ENCODE measurements at places on chromosomes 16 and 17. TPM values are rescaled to one million over a fixed set of nuclear protein-coding genes. Genes with fewer than 3 reads are reported as not detected.

GRCh38 chr17:81713556-81714411 lies 1.7 kb downstream of the SLC25A10 start:
- H3K36me3 ChIP-seq, result peaks cover 5% of the 10 kb centered on the region
- H3K27me3 ChIP-seq, result no peaks in the 10 kb centered on the region
- peak overlapping the region; percentile 92 for H3K4me3 ChIP-seq
- DNase-seq, result no peak
- peaks cover 24% of the 10 kb centered on the region for H3K4me1 ChIP-seq

DNA sequence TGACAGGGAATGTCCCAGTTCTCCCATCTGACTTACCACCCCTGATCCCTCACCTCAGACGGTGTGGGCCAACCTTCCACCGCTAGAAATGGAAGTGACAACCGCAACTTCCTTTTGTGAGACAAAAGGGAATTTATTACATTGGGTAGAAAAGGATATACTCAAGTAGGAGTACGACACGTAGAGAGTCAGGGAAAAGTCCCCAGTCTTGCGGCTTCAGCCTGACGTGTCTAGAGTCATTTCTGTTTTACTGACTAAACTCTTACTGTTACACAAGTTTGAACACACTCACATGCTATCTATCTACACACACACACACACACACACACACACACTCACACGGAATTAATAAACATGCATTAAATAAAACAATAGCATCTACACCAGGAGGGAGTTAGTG lies 178.9 kb downstream of the COPRS start:
- H3K4me1 ChIP-seq, result peaks cover 10% of the 10 kb centered on the region
- no peaks in the 10 kb centered on the region for H3K36me3 ChIP-seq
- H3K27me3 ChIP-seq, result peaks cover 32% of the 10 kb centered on the region
- peak overlapping the region; percentile 43 for H3K27ac ChIP-seq
- peak; percentile 76 for DNase-seq

- peaks cover 1% of the 10 kb centered on the region for H3K36me3 ChIP-seq
- peak overlapping the region; percentile 5 for H3K4me3 ChIP-seq
- H3K27ac ChIP-seq, result peak overlapping the region; percentile 48
- H3K4me1 ChIP-seq, result peaks cover 17% of the 10 kb centered on the region
- H3K27me3 ChIP-seq, result no peaks in the 10 kb centered on the region
Measured at GRCh38 chr16:12767897-12768296, 35.8 kb downstream of the CPPED1 start.

EPX gene
- not detected for total RNA-seq

GRCh38 chr16:51436742-51437141 lies 285.7 kb upstream of the SALL1 start:
- no peaks in the 10 kb centered on the region for H3K36me3 ChIP-seq
- H3K27me3 ChIP-seq, result peaks cover 8% of the 10 kb centered on the region
- DNase-seq, result no peak

DNA sequence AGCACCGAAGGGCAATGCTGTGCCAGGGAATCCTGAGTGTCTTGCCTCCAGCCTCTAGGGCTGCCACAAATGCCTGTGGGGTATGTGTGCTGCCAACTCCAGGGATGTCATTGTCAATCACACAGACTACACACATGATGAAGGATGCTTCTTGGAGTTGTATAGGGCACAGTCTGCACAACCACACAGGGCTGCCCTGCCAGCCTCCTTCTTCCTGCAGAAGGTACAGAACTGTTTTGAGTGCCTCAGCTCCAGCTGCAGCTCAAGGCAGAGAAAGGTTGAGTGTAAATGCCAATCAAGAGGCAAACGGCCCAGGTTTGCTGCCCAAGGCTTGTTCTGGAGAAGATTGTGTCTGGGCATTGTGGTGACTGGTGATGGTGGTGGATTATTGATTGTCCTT lies 15.6 kb downstream of the SCNN1B start:
- no peaks in the 10 kb centered on the region for H3K4me1 ChIP-seq
- H3K27ac ChIP-seq, result no peak overlapping the region
- H3K4me3 ChIP-seq, result no peak overlapping the region
- H3K27me3 ChIP-seq, result no peaks in the 10 kb centered on the region
- no peak for DNase-seq

FKBP10 gene
- 1.2 TPM for total RNA-seq

NUPR1 gene
- total RNA-seq, result not detected

- peak; percentile 92 for DNase-seq
- H3K27me3 ChIP-seq, result no peaks in the 10 kb centered on the region
- peaks cover 17% of the 10 kb centered on the region for H3K4me1 ChIP-seq
- H3K4me3 ChIP-seq, result no peak overlapping the region
- no peak overlapping the region for H3K27ac ChIP-seq
- peaks cover 3% of the 10 kb centered on the region for H3K36me3 ChIP-seq
Measured at GRCh38 chr16:88566158-88566557, 4.0 kb upstream of the ZC3H18 start.

- no peaks in the 10 kb centered on the region for H3K36me3 ChIP-seq
- no peak for DNase-seq
- H3K27me3 ChIP-seq, result no peaks in the 10 kb centered on the region
- no peak overlapping the region for H3K4me3 ChIP-seq
Measured at GRCh38 chr16:69474408-69474807, 50.0 kb downstream of the CYB5B start.

GRCh38 chr16:51237207-51237606 lies 86.1 kb upstream of the SALL1 start:
- peaks cover 2% of the 10 kb centered on the region for H3K27me3 ChIP-seq
- H3K27ac ChIP-seq, result no peak overlapping the region
- H3K4me1 ChIP-seq, result no peaks in the 10 kb centered on the region
- no peaks in the 10 kb centered on the region for H3K36me3 ChIP-seq
- DNase-seq, result no peak
